ENCODE measurements at places on chromosomes 16 and 17. TPM values are rescaled to one million over a fixed set of nuclear protein-coding genes. Genes with fewer than 3 reads are reported as not detected.

DNA sequence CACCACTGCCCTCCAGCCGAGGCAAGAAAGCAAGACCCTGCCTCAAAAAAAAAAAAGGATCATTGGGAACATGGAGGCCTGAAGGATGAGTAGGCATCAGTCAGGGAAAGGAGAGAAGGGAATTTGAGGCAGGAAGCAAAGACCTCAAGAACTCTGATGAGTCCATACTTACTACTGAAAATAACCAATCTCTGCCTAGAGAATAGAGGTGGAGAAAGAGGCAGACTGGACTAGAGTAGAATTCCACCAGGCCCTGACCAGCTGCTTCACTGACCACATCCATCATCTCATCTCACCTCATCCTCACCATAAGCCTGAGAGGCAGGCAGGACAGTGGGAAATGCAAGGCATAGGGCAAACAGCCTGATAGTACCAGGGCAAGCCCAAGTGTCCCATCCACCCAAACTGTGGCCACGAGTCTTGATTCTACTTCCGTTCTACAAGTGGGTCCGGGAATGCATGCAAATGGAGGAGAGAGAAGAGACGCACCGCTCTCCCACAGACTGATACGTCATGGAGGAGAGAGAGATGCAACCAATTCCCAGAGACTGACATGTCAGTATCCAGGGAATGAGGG, 17.1 kb downstream of the ANKRD11 start:
- peak; percentile 12 for DNase-seq

DNA sequence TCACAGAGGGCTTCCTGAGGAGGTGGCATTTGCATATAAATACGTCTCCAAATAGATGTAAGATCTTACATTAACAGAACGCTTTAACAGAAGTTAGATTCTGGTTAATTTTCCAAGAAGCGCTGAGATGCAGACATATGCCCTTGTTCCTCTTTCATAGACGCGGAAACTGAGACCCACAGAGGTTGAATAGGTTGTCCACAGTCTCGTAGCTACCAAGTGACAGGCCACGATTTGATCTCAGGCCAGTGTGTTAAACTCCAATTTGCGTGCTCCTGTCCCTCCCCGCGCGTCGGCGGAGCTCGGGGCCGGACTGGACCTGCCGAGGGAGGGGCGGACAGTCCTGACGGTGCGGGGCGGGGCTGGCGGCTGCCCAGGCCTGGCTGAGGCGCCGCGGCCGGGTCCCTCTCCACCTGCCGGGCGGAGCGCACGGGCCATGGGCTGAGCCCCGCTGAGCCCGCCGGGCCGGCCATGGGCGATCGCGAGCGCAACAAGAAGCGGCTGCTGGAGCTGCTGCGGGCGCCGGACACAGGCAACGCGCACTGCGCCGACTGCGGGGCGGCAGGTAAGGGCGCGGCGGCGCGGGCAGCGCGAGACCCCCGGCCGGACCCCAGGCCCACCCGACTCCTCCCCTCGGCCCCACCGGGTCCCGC, at the start of gene ADAP2:
Gene ADAP2 (plus strand): TSS at position 402 of the 653 bp plus-strand sequence. CDS start 70 bp downstream, at position 472.
- no peak for DNase-seq

DNA sequence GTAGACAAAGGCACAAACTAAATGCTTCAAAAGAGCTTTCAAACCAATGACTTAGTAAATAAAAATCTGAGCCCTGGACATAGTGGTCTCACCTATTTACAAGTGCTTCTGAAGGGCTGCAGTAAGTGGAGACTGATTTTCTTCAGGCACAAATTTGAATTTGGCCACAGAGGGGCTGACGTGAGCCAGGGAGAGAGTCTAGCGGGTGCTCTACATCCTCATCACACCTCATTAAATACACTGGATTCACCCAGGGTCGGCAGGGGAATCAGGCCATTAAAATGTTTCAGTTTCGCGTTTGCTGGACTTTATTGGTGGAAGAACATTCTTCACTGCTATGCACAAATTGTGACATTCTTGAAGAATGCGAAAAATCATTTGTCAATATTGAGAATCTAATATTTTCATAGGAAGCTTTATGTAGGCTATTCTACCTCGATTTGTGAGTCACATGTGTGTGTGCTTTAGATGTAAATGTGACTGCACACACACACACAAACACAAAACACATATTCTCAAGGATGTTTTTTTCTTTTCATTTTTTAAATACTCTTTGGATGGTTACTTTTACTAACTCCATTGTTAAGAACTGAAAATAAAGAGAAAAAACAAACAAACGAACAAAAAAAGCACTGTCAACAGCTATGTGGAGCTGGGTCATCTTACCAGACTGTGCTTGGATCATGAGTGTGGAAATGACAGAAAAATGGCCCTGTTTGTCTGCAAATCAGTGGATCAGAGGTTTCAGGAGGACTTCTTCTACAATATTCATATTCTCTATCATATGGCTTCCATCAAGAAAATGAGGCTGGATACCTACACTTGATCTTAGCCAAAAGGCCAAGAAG, 58.9 kb downstream of the CDH11 start:
- DNase-seq, result no peak

- DNase-seq, result no peak
Observed at GRCh38 chr17:79941088-79942010, 94.3 kb downstream of the TBC1D16 start.

- peak; percentile 21 for DNase-seq
Observed at GRCh38 chr16:75614066-75614897, 8.8 kb downstream of the ADAT1 start.

SLFN12L gene
- total RNA-seq, result 0.17 TPM

TEFM gene
- total RNA-seq, result 10.3 TPM
